ENCODE measurements at places on chromosomes 16 and 17. TPM values are rescaled to one million over a fixed set of nuclear protein-coding genes. Genes with fewer than 3 reads are reported as not detected.

EPX gene
- total RNA-seq: not detected

ZC3H18 gene
- 77.1 TPM for total RNA-seq

PYY gene
- total RNA-seq: not detected

AURKB gene
- 224 TPM for total RNA-seq

JPH3 gene
- not detected for total RNA-seq

CRHR1 gene
- not detected for total RNA-seq

GAS2L2 gene
- not detected for total RNA-seq

DNA sequence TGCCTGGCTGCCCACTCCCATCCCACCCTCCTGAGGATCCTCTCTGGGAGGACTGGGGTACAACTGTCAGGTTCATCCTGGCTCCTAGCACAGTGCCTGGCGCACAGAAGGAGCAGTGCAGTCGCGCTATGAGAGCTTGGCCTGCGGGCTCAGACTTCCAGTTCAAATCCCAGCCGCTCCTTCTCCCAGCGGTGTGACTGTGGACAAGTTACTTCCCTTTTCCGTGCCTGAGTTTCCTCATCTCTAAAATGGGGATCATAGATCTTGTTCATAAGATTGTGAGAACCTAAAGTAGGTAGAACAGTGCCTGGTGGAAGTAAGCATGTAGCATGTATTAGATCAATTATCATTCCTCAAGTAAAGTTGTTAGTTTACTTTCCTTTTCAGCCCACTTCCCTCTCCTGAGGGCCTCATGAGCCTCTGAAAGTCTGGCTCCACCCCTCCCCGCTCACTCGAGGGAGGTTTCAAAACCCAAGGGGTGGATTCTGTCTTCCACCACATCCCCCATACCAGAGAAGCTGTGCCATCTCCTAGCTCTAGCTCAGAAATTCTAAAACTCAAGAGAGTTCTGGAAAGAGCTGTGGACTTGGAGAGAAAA, 19.9 kb upstream of the COL1A1 start:
- H3K27me3 ChIP-seq: peaks cover 13% of the 10 kb centered on the region
- DNase-seq: peak; percentile 65

DNA sequence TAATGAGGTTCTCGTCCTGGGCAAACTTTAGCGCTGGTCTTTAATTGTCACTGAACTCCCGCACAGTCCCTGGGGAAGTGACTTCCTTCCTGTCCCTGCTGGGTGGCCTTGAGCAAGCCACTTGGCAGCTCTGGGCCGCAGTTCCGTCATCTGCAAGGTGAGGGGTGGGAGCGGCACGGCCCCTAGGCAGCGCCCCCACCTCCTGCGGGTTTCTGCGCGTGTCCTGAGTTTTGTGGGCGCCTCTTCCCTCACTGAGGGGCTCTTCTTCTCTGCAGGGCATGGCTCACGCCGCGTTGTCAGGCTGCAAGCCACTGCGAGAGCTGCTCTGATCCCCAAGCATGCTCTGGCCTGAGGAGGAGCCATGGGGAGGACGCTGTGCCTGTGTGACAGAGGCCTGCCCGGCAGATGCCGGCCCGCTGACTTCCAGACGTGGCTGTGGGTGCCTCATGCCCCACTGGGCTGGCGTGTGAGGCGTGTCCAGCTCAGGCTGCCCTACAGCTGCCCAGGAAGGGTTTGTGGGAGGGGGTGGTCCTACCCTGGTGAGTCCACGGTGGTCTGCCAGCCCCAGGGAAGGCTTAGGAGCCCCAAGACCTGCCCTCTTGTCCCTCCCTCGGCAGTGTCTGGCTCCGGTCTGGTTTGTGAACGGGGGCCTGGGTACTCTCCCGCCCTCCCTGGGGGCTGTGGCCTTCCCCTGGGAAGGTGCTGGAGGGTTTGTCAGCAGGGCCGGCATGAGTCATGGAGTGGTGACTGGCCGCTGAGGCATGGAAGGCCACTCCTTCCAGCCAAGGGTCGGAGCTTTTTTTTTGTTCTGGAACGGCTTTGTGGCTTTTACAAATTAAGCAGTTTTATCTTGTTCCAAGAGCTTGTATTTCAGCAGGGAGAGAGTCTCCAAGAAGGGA, 182.0 kb downstream of the SEC14L1 start:
- no peaks in the 10 kb centered on the region for H3K36me3 ChIP-seq
- H3K4me3 ChIP-seq: no peak overlapping the region
- H3K27me3 ChIP-seq: peaks cover 3% of the 10 kb centered on the region
- H3K27ac ChIP-seq: peak overlapping the region; percentile 41
- peaks cover 57% of the 10 kb centered on the region for H3K4me1 ChIP-seq

GRCh38 chr16:75203667-75204409, 3.1 kb downstream of the CTRB2 start:
- no peaks in the 10 kb centered on the region for H3K36me3 ChIP-seq
- no peak for DNase-seq
- peaks cover 15% of the 10 kb centered on the region for H3K4me1 ChIP-seq
- peak overlapping the region; percentile 43 for H3K27ac ChIP-seq
- H3K4me3 ChIP-seq: no peak overlapping the region
- peaks cover 4% of the 10 kb centered on the region for H3K27me3 ChIP-seq

DNA sequence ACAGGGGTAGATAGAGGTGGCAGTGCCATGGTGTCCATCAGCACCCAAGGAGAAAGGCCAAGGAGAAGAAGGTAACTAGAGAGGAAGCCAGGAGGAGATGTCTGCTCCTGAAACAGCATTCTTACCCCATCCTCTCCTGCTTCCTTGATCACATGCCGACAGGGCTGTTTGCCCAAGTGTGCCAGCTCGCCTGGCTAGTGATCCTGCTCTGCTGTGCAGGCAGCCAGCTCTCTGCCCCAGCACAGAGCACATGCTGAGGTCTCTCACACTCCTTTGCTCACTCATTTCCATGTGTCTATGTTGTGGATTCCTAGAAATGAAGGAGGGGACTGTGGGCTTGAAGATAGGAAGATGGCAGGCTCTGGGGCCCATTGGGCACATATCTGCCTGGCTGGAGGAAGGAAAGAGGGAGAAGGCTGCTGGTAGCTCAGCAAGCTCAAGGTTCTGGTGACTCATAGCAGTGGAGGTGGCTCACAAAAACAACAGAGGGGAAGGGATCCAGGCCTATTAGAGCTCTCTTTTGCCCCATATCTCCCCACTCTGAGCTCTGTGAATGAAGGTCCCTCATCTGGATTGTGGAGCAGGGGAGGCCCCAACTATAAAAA, 54.3 kb downstream of the NEUROD2 start:
- H3K4me1 ChIP-seq: no peaks in the 10 kb centered on the region
- H3K27me3 ChIP-seq: no peaks in the 10 kb centered on the region
- H3K27ac ChIP-seq: no peak overlapping the region
- DNase-seq: no peak
- H3K4me3 ChIP-seq: no peak overlapping the region

DNA sequence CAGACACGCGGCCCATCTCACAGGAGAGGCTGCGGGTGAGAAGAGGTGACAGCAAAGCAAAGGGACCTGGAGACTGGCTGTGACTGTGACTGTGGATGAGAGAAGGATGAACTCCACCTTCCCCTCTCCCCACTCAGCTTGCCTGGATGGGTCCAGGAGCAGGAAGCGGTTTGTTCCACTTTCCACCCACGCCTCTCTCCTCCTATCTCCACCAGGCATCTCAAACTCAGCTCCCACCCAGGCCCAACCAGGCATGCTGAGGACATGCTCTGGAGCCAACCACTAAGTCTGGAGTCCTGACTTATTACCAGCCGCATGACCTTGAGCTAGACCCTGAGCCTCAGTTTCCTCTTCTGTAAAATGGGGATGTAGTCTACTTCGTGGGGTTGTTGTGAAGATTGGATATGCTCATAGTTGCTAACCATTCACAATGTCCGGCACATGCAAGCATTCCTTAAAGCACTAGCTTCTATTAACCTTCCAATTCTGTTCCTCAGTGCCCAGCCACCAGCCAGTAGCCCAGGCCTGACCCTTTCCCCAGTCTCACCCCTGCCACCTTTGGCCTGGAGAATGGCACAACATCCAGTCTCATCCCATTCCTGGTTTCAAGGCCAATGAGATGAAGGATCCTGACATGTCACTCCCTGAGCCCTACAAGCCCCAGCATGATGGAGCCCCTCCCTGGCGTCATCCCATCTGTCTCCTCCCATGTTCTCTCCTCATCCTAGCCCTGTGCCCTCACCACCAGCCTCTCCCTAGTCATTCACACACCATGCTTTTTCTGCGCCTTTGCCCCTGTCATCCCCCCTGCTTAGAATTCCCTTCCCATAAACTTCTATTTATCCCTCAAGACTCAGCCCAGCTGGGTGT, 2.3 kb downstream of the GAS2L2 start:
- no peak for DNase-seq
- H3K27me3 ChIP-seq: peaks cover 32% of the 10 kb centered on the region
- no peaks in the 10 kb centered on the region for H3K36me3 ChIP-seq
- no peak overlapping the region for H3K27ac ChIP-seq

- H3K4me1 ChIP-seq: peaks cover 10% of the 10 kb centered on the region
- no peak overlapping the region for H3K27ac ChIP-seq
- no peak overlapping the region for H3K4me3 ChIP-seq
- H3K36me3 ChIP-seq: peaks cover 56% of the 10 kb centered on the region
- no peak for DNase-seq
These were observed 29.2 kb downstream of the CALCOCO2 start for GRCh38 chr17:48860034-48860433.

DNA sequence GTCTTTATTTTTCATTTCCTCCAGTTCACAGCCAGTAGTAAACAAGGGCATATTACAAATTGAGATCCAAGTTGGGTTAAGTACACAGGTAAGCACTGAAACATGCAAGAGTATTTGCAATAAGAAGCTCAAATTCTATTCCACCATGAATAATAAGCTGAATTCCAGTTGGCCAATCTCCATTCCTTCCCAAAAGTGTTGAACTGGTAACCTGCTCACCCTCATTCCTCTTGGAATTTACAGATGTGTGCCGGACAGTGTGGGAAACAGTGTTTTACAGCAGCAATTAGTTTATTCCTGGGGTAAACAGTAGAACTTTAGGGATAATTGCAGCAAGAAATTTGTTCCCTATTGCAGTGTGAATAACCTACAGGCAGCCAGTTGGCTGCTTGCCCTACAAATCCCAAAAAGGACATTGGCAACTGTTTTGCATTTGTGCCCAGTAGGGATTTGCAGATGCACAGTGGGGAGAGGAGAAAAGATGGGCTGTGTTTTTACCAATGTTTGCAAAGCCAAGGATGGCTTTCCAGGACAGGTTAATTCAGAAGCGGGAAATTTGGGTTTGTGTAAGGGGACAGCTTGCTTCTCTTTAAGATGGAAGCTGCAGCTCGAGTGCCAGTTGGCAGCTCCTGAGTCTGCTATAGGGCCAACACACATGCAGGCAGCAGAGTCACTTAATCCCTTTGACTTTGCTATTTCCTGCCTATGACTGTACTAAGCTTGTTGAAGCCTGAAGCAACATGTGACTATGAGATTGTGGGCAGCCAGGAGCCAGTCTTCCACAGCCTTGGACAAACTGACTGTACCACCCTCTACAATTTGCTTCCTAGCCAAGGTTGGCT, 318.9 kb downstream of the MAP2K6 start:
- peaks cover 21% of the 10 kb centered on the region for H3K4me1 ChIP-seq
- no peak overlapping the region for H3K27ac ChIP-seq
- DNase-seq: no peak

- H3K4me1 ChIP-seq: no peaks in the 10 kb centered on the region
- H3K4me3 ChIP-seq: no peak overlapping the region
- DNase-seq: peak; percentile 59
- no peaks in the 10 kb centered on the region for H3K27me3 ChIP-seq
- no peak overlapping the region for H3K27ac ChIP-seq
These were observed 355.3 kb downstream of the TOX3 start for GRCh38 chr16:52191531-52192134.

DNA sequence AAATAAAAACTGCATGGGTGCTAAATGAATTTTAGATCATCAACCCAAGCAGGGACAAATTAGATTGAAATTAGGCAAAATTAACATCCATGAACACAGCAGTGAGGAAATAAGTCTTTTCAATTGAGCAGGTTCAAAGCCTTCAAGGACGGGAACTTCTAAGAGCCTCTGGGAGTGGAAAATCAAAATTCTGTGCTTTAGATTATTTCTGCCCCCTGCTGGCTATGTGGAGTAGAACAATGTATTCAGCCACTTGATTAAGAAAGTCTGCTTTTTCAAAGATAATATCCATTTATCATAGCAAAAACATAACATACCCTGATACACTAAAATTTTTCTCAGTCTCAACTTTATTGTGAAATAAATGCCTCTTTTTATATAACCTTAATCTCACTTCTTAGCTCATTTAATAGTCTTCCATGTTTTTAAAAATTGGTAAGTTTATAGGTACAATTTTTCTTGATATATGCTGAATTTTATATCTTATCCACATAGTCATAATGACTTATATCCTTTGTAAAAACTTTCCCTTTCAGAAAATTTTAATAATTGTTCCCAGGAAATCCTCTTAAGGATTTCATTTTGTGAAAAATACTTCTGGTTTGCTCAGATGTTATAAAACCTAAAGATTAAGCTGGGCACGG, 28.1 kb upstream of the NOL11 start:
- H3K36me3 ChIP-seq: peaks cover 14% of the 10 kb centered on the region
- no peaks in the 10 kb centered on the region for H3K27me3 ChIP-seq
- H3K4me3 ChIP-seq: no peak overlapping the region
- H3K27ac ChIP-seq: no peak overlapping the region
- no peaks in the 10 kb centered on the region for H3K4me1 ChIP-seq

- no peaks in the 10 kb centered on the region for H3K36me3 ChIP-seq
- no peaks in the 10 kb centered on the region for H3K27me3 ChIP-seq
- no peak for DNase-seq
- H3K4me1 ChIP-seq: peaks cover 39% of the 10 kb centered on the region
These were observed 13.9 kb downstream of the GNGT2 start for GRCh38 chr17:49196520-49196919.

DNA sequence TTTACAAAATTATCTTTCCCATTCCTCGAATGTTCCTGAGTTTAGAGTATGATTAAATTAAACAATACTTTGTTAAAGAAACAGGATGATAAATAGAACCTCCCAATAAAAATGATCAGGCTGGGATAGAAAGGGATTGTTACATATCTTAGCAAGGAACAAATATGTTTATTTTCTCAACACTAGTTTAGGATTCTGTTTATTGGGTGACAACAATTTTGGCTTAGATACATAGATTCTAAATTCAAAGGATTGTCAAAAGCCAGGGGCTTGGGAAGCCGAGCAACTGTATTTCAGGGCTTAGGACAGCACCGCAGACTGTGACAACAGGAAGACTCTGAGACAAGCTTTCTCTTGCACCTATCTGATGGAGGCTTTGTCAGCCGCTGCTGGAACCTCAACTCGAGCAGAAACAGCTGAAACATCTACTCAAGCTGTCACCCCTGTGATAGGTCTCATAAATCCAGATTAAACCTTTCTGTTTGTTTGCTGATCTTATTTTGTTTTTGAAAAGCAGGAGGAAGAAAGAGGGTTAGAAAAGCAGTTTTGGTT, 562.8 kb upstream of the ZFHX3 start:
- no peak for DNase-seq
- H3K36me3 ChIP-seq: no peaks in the 10 kb centered on the region
- H3K4me3 ChIP-seq: no peak overlapping the region
- no peaks in the 10 kb centered on the region for H3K4me1 ChIP-seq
- H3K27ac ChIP-seq: no peak overlapping the region

GRCh38 chr17:64455993-64456885, 7.3 kb downstream of the MILR1 start:
- H3K27ac ChIP-seq: peak overlapping the region; percentile 94
- H3K27me3 ChIP-seq: no peaks in the 10 kb centered on the region
- peaks cover 3% of the 10 kb centered on the region for H3K36me3 ChIP-seq
- H3K4me3 ChIP-seq: no peak overlapping the region
- H3K4me1 ChIP-seq: peaks cover 26% of the 10 kb centered on the region

- peak; percentile 87 for DNase-seq
- H3K4me1 ChIP-seq: peaks cover 59% of the 10 kb centered on the region
These were observed at the start of gene SEPTIN1 for GRCh38 chr16:30382111-30382881. SEPTIN1 (minus strand) TSS chr16:30382561; CDS start chr16:30382542, 19 bp downstream.
